ENCODE measurements at places on chromosomes 4 and X.

DNA sequence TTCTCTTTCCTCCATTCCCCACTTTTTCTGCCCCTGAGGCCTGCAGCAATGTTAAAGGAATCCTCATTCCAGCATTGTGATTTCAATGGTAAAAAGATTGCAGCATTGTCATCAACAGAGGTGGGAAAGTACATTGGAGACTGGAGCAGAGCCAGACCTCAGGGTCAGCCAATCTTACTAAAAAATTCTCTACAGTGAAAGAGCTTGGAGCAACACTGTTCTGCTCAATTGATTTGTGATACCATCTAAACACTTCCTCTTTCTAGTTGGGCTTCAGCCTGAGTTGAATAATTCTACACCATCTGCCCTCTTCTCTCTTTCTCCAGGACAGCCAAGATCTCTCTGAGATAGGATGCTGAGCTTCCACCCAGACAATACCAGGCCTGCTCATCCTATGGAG, 176.5 kb downstream of the AR start:
- no peak for DNase-seq

GRCh38 chr4:33065749-33066148, 2345.6 kb downstream of the PCDH7 start:
- no peak for DNase-seq

GRCh38 chr4:37661772-37662171, 24.4 kb downstream of the RELL1 start:
- no peak for DNase-seq

GRCh38 chrX:37997096-37997495, 9.3 kb upstream of the SYTL5 start:
- DNase-seq: no peak

DNA sequence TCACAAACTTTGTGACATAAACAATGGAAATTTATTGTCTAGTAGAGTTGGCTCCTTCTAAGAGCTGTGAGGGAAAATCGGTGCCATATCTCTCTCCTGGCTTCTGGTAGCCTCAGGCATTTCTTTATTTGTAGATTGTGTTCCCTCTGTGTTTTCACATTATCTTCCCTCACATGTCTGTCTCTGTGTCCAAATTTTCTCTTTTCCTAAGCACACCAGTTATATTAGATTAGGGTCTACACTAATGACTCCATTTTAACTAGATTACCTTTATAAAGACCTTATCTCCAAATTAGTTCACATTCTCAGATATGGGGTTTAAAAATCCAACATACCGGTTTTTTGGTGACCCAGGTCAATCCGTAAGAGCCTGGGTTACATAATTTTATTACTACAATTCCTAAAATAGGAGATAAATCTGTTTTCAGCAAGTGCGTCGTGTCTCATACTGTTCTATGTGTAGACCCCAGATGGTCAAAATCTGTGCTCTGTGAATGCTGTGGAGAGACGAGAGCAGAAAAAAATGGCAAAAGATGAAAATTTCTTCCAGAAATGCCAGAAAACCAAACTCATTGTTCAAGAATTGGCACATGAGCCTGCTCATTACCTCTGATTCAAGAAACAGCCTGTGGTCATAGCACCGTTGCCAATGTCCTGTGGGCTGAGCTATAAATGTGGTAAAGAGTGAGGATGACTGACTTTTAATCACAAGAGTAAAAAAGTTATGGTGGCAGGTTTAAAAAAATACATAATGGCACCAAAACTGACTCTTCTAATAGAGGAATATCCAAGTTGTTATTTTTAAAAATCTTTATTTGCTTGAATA, 574.7 kb downstream of the PCDH7 start:
- no peak for DNase-seq

DNA sequence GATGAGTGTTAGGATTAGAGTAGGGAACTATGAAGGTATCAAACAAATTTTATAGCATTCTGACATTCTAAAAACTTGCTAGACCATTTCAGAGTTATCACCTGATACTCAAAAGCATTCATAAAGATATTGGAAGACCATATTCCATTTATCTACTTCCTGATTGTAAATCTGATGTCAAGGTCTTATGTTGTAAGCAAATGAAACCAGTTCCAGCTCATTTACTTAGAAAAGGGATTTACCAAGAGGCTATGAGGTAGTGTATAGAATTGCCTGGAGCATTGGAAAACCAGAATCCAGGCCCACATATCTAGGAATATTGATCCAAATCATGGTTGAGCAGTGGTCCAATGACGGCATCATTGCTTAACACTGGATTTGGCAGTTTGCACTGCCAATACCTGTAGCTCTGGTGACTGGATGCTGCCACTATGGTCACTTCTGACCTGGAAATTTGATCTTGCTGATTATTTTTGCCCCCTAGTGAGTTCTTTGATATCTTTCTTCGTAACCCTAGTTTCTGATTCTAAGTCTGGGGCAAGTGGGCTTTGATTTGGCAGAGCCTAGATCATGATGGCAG, 25.4 kb downstream of the ARFIP1 start:
- DNase-seq: no peak

DNA sequence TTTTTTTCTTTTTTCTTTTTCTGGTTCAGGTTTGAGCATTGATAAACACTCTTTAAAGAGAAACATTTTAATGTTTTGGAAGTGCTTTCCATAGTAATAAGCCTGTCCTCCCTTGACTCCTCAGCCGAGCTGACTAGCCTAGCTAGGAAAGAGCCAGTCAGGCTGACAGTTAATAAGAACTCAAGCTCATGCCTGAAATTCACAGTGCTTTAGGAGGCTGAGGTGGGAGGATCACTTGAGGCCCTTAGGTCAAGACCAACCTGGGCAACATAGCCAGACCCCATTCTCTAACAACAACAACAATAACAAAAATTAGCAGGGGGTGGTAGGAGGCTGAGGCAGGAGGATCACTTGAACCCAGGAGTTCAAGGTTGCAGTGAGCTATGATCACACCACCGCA, 53.4 kb upstream of the ZCCHC13 start:
- no peak for DNase-seq

- DNase-seq: no peak
Observed at GRCh38 chr4:17400686-17401085, 111.2 kb downstream of the QDPR start.
